ENCODE measurements at places on chromosomes 5 and 9.

GRCh38 chr5:166570865-166571264 is 1720.6 kb upstream of the WWC1 start:
- H3K4me1 ChIP-seq = no peaks in the 10 kb centered on the region
- no peaks in the 10 kb centered on the region for H3K27me3 ChIP-seq
- no peaks in the 10 kb centered on the region for H3K36me3 ChIP-seq
- no peak overlapping the region for H3K27ac ChIP-seq
- no peak overlapping the region for H3K4me3 ChIP-seq

DNA sequence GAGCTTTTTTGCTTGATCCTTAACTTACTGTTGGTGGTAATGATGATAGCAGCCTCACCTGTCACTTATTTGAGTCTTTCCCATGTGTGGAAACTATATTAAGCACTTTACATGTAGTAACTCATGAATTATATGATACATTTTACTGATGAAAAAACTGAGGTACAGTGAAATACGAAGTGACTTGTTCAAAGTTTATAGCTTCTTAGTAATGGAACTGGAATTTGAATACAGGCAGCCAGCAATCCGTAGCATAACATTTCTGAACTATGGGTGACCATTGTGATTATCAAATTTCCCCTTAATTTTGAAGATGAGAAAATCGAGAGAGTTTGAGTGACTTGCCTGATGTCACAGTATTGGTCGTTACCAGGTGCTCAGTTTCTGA is 17.3 kb downstream of the SCAMP1 start:
- no peak for DNase-seq
- H3K4me1 ChIP-seq = peaks cover 10% of the 10 kb centered on the region
- H3K36me3 ChIP-seq = peaks cover 13% of the 10 kb centered on the region
- no peak overlapping the region for H3K27ac ChIP-seq
- no peaks in the 10 kb centered on the region for H3K27me3 ChIP-seq

- H3K4me1 ChIP-seq = peaks cover 24% of the 10 kb centered on the region
- H3K27me3 ChIP-seq = no peaks in the 10 kb centered on the region
- H3K27ac ChIP-seq = peak overlapping the region; percentile 25
Measured at GRCh38 chr9:84301851-84302250, 38.7 kb downstream of the SLC28A3 start.

DNA sequence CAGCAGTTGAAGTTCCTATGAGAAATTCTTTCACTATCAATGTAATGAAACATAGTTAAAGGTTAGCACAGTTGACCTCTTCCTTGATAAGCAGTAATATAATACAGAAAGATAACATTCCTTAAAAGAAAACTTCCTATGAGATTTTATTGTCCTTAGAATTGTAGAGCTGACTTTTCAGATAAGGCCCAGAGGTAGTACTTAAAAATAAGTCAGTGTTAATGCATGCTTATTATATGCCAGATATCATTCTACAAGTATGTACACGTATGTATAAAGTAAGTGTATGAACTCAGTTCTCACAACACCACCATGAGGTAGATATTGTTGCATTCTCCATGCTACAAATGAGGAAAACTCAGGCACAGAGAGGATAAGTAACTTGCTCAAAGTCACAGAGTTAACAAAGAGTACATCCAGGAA is 15.3 kb downstream of the AP3S1 start:
- H3K4me1 ChIP-seq = peaks cover 20% of the 10 kb centered on the region
- H3K27ac ChIP-seq = no peak overlapping the region
- H3K27me3 ChIP-seq = no peaks in the 10 kb centered on the region
- no peak overlapping the region for H3K4me3 ChIP-seq
- no peak for DNase-seq
- H3K36me3 ChIP-seq = peaks cover 17% of the 10 kb centered on the region

- no peak overlapping the region for H3K4me3 ChIP-seq
- no peaks in the 10 kb centered on the region for H3K4me1 ChIP-seq
- no peaks in the 10 kb centered on the region for H3K36me3 ChIP-seq
- DNase-seq = no peak
Measured at GRCh38 chr9:88747768-88748167, 212.8 kb downstream of the NXNL2 start.

GRCh38 chr9:86241216-86241615 is 18.2 kb downstream of the C9orf153 start:
- DNase-seq = no peak
- no peak overlapping the region for H3K27ac ChIP-seq
- no peaks in the 10 kb centered on the region for H3K36me3 ChIP-seq
- H3K4me1 ChIP-seq = peaks cover 4% of the 10 kb centered on the region

DNA sequence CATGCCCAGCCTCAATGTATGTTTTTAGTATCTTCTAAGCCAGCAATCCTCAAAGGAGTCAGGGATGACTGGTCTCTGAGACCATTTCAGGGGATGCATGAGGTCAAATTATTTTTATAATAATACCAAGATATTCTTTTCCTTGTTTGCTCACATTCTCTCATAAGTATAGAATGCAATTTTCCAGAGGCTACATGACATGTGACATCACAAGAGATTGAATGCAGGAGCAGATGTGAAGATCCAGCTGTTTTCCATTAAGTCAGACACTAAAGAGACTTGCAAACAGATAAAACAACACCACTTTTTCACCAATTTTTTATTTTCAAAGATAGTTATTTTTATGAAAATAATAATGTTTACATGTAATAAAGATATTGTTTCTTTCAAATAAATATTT is 22.0 kb upstream of the FREM1 start:
- no peaks in the 10 kb centered on the region for H3K4me1 ChIP-seq
- peaks cover 3% of the 10 kb centered on the region for H3K27me3 ChIP-seq
- no peak for DNase-seq
- no peak overlapping the region for H3K27ac ChIP-seq
- H3K36me3 ChIP-seq = no peaks in the 10 kb centered on the region
- no peak overlapping the region for H3K4me3 ChIP-seq

DNA sequence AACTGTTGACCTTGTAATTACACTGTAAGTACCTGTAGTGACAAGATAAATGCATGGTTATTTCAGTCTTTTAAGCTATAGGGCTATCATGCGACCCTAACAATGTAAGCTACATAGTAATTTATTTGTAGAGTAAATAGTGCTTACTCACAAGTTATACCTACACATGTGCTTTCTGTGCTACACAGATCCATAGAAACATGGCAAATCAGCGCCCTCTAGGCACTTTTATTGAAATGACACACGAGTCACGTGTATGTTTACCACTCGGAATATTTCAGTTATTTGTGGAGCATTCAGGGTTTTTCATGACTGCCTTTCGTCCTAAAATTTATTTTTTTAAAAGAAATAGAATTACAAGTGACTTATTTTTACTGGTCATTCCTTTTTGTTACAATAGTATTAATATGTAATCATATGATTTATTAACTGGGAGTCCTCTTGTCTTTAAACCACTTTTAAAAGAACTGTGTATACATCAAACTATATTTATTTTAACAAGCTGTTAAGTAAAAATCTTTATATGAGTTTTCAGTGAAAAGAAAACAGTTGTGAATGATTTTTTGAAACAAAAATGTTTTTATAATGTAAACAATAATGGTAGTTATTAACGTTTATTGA is 1242.3 kb upstream of the WWC1 start:
- no peak for DNase-seq
- no peak overlapping the region for H3K4me3 ChIP-seq
- no peaks in the 10 kb centered on the region for H3K36me3 ChIP-seq
- H3K4me1 ChIP-seq = no peaks in the 10 kb centered on the region
- H3K27ac ChIP-seq = no peak overlapping the region

DNA sequence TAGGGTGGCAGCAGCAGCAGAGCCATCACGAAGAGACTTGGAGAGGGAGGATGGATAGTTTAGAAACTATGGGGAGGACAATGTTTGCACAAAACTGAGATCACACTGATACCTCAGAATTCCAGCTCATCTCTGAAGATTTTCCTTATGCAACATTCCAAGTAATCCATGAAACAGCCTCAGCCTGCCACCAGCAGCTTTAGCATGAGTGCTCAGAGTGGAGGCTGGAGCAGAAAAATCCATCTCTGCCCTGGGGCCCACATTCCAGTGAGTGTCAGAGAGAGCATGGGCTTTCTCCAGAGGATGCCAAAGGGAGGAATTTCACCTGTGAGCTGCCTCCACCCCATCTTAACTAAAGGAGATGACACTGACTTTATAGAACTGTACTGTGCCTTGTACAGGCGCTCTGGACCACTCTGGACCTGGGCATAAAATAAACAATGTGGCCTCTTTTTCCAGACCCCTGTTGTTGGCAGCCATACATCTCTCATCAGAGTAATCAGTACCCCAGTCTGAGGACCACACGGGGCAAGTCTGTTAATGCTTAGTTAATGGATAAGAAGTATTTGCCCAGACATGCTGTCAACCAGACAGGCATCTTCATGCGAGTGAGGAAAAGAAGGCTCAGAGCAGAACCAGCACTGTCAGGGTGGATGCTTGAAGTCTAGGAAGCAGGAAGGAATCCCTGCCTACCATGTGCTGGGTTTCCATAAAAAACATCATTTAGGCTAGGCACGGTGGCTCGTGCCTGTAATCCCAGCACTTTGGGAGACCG is 440.9 kb downstream of the ENC1 start:
- H3K4me3 ChIP-seq = no peak overlapping the region
- no peaks in the 10 kb centered on the region for H3K36me3 ChIP-seq
- no peak overlapping the region for H3K27ac ChIP-seq
- H3K4me1 ChIP-seq = no peaks in the 10 kb centered on the region

DNA sequence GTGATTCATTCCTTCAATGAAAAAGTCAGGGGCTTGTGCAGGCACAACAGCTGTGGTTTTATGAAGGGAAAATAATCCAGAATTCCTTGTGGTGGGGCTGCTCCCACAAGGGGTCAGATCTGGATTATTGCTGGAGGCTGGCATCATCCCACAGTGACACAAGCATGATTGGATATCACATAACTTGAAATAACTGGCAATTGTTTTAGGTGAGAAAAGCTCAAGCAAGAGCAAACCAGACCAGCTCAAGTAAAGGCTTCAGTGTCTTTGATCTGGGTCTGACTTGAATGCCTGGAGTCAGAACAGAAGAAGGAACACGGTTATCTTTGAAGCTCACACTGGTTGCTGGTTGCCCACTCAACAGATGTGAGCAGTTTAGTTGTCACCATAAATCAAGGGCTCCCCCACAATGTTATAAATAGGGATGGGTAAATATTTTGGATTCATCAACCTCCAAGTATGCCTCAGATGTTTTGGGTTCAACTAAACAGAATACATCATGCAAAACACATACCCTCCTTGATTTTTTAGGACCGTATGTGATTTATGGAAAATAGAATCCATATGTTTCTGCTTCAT is 3.1 kb upstream of the ZNF474 start:
- no peak for DNase-seq
- no peak overlapping the region for H3K27ac ChIP-seq
- no peak overlapping the region for H3K4me3 ChIP-seq
- no peaks in the 10 kb centered on the region for H3K27me3 ChIP-seq
- peaks cover 3% of the 10 kb centered on the region for H3K4me1 ChIP-seq

GRCh38 chr9:34560599-34561214 is 28.8 kb downstream of the CNTFR start:
- H3K4me1 ChIP-seq = no peaks in the 10 kb centered on the region
- no peak for DNase-seq
- H3K36me3 ChIP-seq = no peaks in the 10 kb centered on the region
- peaks cover 37% of the 10 kb centered on the region for H3K27me3 ChIP-seq
- H3K4me3 ChIP-seq = no peak overlapping the region

GRCh38 chr5:122236270-122237040 is 75.6 kb upstream of the SNCAIP start:
- no peaks in the 10 kb centered on the region for H3K4me1 ChIP-seq
- DNase-seq = no peak
- no peak overlapping the region for H3K27ac ChIP-seq
- H3K36me3 ChIP-seq = no peaks in the 10 kb centered on the region

DNA sequence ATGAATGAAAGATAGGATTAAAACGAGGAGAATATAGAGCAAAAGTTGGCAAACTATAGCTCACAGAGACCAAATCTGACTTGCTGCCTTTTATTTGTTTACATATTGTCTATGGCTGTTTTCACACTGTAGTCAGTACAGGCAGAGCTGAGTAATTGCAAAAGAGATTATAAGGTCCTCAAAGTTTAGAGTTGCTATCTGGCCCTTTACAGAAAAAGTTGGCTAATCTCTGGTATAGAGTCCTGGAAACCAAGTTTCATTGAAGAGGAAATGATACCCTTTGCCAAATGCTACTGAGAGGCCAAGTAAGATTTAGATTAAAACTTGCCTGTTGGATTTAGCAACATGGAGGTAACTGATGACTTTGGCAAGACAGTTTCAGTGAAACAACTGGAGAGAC is 36.0 kb downstream of the LYRM7 start:
- peaks cover 40% of the 10 kb centered on the region for H3K4me1 ChIP-seq
- H3K27me3 ChIP-seq = no peaks in the 10 kb centered on the region
- H3K36me3 ChIP-seq = peaks cover 16% of the 10 kb centered on the region
- DNase-seq = no peak
- no peak overlapping the region for H3K27ac ChIP-seq

GRCh38 chr5:24644761-24645160 is at the start of gene CDH10:
TSS of gene CDH10 (minus strand) at chr5:24644978. CDS start at chr5:24593490, 51,488 bp downstream.
- no peak within 1 kb of the TSS for H3K27ac ChIP-seq
- H3K27me3 ChIP-seq = peaks cover 6% of the 10 kb centered on the region
- no peak for DNase-seq
- no peak within 1 kb of the TSS for H3K4me3 ChIP-seq
- H3K36me3 ChIP-seq = no peaks in the 10 kb centered on the region

Data from activated naive CD8-positive, alpha-beta T cell treated with anti-CD3 and anti-CD28 coated beads for 36 hours (primary cell).